ENCODE measurements at places on chromosomes 2 and 18. TPM values are rescaled to one million over a fixed set of nuclear protein-coding genes. Genes with fewer than 3 reads are reported as not detected.
A peak's percentile ranks its signal among the peaks of the same experiment; 100 is the strongest.

DNA sequence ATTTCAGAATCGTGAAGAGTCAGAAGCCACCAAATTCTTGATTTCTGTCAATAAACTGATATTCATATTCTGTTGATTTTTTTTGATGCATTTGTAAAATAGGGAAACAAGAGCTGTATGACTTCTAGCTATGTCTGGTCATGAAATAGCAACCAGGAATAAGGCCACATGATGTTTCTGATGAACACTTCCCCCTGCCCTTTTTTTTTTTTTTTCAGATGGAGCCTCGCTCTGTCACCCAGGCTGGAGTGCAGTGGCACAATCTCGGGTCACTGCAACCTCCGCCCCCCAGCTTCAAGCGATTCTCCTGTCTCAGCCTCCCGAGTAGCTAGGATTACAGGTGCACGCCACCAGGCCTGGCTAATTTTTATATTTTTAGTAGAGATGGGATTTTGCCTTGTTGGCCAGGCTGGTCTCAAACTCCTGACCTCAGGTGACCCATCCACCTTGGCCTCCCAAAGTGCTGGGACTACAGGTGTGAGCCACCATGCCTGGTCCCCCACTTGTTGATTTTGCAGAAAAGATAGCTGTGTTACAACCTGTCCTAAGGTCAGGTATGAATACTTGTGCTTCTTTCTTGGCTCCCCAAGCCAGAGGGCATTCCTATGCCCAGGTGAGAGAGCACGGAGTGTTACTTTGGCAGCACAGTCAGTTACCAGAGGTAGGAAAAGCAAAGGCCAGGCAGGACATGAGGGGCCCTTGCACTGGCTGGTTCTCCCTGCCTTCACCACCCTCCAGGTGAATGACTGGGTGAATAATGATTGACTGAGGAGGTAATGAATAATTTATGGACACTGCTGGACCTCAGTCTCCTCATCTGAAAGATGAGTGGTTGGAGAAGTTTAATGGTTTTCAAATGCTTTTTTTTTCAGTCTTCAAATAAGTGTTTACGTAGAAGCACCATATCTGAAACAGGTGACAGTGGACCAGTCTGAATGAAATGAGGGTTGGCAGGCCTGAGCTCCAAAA lies 39.6 kb downstream of the PAX8 start:
- no peaks in the 10 kb centered on the region for H3K36me3 ChIP-seq
- peaks cover 36% of the 10 kb centered on the region for H3K4me1 ChIP-seq

GRCh38 chr2:144605231-144605840 lies 85.4 kb upstream of the ZEB2 start:
- H3K27ac ChIP-seq, result no peak overlapping the region
- no peak overlapping the region for H3K4me3 ChIP-seq
- DNase-seq, result no peak
- H3K4me1 ChIP-seq, result no peaks in the 10 kb centered on the region
- no peaks in the 10 kb centered on the region for H3K27me3 ChIP-seq
- no peaks in the 10 kb centered on the region for H3K36me3 ChIP-seq

Gene TNFAIP6
- 2.0 TPM for total RNA-seq

DNA sequence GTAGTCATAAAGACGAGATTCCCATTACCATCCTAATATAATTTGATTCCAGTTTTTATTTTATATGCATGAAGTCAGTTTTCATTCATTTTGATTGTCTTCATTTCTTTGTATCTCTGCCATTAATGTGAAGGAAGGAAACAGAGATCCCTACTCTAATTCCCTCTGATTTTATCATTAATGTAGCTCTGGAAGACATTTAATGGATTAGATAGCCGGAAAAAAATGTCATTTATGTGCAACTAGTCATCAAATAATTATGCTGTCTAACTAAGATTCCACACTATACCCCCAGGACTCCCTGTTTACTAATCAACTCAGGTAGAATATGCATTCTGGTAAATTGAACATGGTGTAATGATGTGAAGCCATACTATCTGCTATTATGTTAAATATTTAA lies 19.9 kb downstream of the RHBDD1 start:
- H3K36me3 ChIP-seq, result no peaks in the 10 kb centered on the region
- no peak for DNase-seq

DNA sequence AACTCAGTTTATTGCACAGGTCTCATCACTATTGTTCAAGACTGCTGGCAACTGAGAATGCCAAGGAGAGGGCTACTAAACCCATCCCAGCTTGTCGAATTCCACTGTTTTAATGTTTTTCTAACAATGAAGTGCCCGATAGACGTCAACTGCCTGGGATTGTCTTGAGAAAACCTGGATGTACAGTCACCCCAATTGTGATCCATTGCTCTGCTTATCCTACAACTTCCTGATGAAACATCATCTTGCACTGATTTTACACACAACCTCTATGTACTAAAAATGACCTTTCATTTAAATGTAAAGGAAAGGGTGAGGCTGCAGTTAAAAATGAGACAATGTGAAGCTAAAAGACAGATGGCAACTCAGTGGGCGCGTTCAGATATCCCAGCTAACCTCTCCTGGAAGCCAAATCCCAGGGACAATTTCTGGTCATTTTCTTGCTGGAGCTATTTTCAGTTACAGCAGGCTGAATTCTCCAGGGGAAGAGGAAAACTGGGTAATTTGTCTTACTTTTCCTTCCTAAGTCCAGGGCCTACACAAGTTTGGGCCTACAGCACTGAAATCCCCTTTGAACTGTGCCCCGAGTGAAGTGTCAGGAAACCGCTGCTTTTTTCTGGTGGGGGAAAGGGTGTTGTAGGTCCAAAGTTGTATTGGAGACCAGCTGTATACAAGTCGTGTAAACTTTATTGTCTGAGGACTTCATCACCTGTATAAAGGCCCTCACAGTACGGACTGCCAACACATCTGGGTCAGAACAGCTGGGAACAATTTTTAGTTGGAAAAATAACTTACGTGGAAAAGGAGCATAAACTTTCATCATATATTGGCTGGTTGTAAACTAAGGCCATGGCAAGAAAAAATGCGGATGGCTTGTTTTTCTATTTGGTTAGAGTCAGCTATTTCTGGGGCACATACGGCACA lies 68.9 kb upstream of the LTBP1 start:
- H3K4me1 ChIP-seq, result no peaks in the 10 kb centered on the region
- no peak overlapping the region for H3K4me3 ChIP-seq
- H3K27me3 ChIP-seq, result no peaks in the 10 kb centered on the region
- H3K36me3 ChIP-seq, result no peaks in the 10 kb centered on the region

DNA sequence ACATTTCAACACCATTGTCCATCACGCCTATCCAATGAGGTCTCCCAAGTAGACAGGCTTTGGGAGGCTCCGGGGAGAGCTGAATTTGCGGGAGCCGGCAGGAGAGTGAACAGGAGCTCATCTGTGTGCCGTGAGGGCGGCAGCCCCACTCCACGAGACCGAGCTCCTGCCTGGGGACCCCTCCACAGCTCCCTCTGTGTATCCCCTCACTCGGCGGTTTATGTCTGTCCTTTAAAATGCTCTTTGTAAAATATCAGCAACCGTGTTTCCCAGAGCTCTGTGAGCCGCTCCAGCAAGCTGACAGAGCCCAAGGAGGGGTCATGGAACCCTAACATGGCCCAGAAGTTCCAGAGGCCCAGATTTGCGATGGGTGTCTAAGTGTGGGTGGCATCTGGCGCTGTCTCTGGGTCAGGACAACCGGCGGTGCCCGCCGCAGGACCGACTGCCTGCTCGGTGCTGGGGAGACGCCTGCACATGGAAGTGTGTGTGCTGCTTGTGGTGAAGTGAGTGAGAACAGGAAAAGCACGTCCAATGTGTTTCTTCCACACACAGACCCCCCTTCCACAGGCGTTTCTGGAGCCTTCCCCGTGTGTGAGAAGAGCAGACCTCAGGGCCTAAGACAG lies 34.8 kb downstream of the SLC66A2 start:
- DNase-seq, result no peak
- no peaks in the 10 kb centered on the region for H3K27me3 ChIP-seq
- no peak overlapping the region for H3K4me3 ChIP-seq
- H3K27ac ChIP-seq, result no peak overlapping the region
- peaks cover 20% of the 10 kb centered on the region for H3K36me3 ChIP-seq
- no peaks in the 10 kb centered on the region for H3K4me1 ChIP-seq

DNA sequence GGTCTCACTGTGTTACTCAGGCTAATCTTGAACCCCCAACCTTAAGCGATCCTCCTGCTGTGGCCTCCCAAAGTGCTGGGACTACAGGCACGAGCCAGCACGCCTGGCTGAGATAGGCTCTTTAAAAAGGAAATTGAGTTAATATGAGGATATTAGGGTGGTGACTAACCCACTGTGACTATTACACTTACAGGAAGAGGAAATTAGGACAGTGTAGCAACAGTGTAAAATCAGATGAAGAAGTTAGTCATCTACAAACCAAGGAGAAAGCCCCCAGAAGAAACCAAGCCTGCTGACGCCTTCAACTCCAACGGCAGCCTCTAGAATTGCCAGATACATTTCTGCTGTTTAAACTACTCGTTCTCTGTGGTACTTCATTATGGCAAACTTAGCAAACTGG lies 711.9 kb downstream of the SUCLG1 start:
- H3K27me3 ChIP-seq, result no peaks in the 10 kb centered on the region
- H3K4me3 ChIP-seq, result no peak overlapping the region
- no peak for DNase-seq
- H3K27ac ChIP-seq, result no peak overlapping the region
- no peaks in the 10 kb centered on the region for H3K36me3 ChIP-seq

Gene KCNJ13
- not detected for total RNA-seq

DNA sequence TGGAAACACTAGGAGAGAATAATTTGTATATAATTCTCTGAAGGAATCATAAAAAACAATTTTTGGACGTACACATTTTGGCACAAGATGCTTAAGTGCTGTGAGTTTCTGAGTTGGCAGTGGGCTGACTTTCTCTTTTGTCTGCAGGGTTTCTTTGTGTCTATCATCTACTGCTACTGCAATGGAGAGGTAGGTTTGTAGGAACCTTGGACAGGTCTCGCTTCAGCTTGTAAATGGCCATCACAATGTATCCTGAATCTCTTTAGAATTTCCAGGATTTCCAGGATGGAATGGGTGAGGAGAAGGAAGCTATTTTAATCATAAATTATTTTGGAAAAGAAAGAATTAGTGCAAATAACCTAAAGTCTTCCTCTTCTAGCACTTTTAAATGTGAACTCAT lies 83.9 kb downstream of the PTH2R start:
- H3K4me3 ChIP-seq, result no peak overlapping the region
- DNase-seq, result no peak
- H3K27me3 ChIP-seq, result no peaks in the 10 kb centered on the region

Gene CDK15
- not detected for total RNA-seq

Gene OSR1
- total RNA-seq, result 5.9 TPM

Gene SIX2
- 16.7 TPM for total RNA-seq

DNA sequence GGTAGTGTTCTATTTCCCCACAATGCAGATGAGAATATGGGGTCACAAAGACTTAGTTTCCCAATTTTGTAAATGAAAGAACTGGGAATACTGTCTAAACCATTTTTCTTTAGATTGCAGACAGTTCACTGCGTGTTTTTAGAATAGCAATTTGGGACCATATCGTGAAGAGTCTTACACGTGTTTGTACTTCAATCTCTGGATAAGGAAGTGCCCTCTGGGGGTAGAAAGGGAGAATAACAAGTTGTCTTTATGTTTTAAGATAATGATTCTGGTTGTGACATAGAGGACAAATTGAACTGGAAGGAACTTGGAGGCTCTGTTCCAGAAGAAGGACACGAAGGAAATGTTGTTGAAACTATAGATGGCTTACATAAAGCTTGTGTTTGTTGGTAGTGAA lies 457.7 kb downstream of the CBLN2 start:
- no peaks in the 10 kb centered on the region for H3K27me3 ChIP-seq
- H3K36me3 ChIP-seq, result no peaks in the 10 kb centered on the region
- no peak overlapping the region for H3K27ac ChIP-seq
- no peak overlapping the region for H3K4me3 ChIP-seq

- H3K36me3 ChIP-seq, result no peaks in the 10 kb centered on the region
- no peaks in the 10 kb centered on the region for H3K4me1 ChIP-seq
- H3K27me3 ChIP-seq, result no peaks in the 10 kb centered on the region
- H3K27ac ChIP-seq, result no peak overlapping the region
- H3K4me3 ChIP-seq, result no peak overlapping the region
- no peak for DNase-seq
These were observed 70.2 kb downstream of the CDCA7 start for GRCh38 chr2:173424886-173425285.

Gene FSIP2
- 1.2 TPM for total RNA-seq

Gene APOB
- not detected for total RNA-seq

GRCh38 chr2:213232649-213233437 lies 51.4 kb upstream of the SPAG16 start:
- no peaks in the 10 kb centered on the region for H3K36me3 ChIP-seq
- H3K27ac ChIP-seq, result no peak overlapping the region
- H3K4me3 ChIP-seq, result no peak overlapping the region
- H3K27me3 ChIP-seq, result no peaks in the 10 kb centered on the region
- DNase-seq, result no peak

Gene PPP1CB
- 236 TPM for total RNA-seq

- peak overlapping the region; percentile 5 for H3K27ac ChIP-seq
- H3K4me1 ChIP-seq, result peaks cover 6% of the 10 kb centered on the region
- H3K27me3 ChIP-seq, result no peaks in the 10 kb centered on the region
These were observed 88.0 kb downstream of the LTBP1 start for GRCh38 chr2:33034784-33035183.

Data from vagina (tissue), 2 donors.